ENCODE measurements at places on chromosomes 6 and 20.

DNA sequence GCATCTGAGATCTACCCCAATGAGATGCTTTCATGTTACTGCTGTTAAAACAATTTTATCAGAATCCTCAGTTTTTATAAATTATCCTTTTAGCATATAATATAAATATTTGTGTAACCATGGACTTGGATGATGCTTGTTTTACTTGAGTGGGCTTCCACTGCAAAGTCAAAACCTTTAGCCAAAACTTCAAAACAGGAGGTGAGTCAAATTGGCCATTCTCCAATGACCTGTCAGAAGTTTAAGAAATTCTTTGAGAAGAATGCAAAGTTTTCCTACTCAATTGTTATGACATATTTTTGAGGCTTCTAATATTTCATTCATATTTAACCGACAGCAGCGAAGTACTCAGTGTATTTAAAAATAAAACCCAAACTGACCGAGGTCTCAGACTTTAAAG is 507.9 kb downstream of the EYS start:
- no peak for DNase-seq

DNA sequence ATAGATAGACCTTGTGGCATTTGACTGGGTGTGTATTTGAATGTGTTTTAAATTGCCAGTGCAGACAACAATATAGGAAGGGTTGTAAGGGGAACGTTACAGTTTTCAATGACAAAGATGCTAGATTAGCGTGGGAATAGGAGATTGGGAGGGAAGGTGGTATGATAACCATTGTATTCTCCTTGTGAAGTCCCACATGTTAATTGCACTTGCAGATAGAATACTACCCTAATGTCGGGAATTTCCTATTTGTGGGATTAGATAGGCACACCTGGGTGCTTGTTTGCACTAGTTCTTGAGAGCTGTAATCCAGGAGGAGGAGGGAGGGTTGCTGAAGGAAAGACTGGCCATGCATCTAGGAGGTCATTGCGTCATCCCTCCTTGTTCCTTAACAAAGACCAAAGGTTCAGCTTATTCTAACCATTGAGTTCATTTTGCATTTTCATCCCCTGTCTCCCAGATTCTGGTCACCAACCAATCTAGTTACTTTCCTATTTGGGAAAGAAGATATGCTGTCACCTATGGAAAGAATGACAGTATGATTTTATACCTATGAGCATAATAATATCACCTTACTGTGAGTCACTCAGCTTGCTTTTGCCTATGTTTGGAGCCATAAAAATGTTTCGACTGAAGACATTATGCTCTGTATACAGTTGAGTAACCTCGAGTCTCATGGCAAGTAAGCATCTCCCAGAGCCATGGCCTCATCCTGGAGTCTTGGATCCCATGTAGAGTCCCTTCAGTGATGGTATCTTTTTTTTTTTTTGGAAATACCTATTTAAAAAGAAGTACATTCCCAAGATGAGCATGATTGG is 201.5 kb downstream of the DTNBP1 start:
- DNase-seq: no peak

DNA sequence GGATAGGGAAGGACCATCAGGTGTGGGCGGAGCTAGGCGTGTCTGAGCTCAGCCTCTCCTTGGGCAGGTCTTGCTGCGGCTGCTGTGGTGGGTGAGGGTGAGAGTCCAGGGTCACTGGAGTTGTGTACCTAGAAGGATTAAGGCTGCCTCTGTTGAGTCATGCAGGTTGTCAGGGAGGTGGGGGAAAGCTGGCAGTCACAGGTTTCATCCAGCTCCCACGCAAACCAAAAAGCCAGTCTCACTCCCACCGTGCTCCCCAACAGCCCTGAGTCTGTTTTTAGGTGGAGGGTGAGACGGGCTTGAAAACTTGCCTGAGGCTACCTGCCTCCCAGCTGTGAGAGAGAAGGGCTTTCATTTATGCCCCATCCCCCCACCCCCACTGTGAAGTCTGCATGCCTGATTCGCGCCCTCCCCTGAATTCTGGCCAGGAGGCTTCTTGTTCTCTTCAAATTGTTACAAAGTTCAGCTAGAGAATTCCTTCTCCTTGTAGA is 161.5 kb downstream of the MYLK4 start:
- DNase-seq: no peak

- no peak for DNase-seq
These were observed 129.0 kb downstream of the REV3L start for GRCh38 chr6:111353912-111354462.

DNA sequence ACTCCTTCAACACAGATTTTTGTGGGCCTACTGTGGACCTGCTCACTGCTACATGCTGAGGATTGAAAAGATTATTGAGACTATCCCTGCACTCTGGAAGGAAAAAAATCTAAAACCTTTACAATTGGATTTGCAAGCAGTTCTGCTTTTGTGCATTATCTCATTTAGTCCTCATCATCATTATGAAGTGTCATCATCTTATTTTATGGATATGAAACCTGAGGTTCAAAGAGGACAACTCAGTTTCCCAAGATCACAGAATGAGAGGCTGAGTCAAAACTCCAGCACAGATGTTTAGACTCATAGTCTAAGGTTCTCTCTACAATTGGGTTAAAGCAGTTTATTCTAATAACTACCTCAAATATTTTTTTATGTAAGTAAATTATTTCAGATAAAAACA is 160.2 kb upstream of the MARCKS start:
- no peak for DNase-seq

GRCh38 chr6:48186746-48187145 is 75.7 kb upstream of the PTCHD4 start:
- DNase-seq: no peak

DNA sequence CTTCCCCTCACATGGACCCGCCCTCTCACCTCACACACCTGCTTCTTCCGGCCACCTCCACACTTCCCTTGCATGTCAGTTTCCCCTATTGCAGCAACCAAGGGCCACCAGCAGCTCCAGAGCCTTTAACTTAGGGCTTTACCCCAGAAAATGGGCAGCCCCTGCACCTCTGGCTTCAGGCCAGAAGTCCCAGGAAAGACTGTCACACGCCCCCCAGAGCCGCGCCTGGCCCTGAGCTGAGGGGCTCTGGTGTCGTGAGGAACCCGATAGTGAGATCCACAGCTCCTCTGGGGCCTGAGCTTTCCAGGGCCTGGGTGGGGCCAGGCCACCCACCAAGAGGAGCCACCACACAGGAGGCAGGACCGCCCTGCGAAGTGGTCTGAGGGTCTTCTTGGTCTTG is 182.4 kb downstream of the DLL1 start:
- DNase-seq: no peak

DNA sequence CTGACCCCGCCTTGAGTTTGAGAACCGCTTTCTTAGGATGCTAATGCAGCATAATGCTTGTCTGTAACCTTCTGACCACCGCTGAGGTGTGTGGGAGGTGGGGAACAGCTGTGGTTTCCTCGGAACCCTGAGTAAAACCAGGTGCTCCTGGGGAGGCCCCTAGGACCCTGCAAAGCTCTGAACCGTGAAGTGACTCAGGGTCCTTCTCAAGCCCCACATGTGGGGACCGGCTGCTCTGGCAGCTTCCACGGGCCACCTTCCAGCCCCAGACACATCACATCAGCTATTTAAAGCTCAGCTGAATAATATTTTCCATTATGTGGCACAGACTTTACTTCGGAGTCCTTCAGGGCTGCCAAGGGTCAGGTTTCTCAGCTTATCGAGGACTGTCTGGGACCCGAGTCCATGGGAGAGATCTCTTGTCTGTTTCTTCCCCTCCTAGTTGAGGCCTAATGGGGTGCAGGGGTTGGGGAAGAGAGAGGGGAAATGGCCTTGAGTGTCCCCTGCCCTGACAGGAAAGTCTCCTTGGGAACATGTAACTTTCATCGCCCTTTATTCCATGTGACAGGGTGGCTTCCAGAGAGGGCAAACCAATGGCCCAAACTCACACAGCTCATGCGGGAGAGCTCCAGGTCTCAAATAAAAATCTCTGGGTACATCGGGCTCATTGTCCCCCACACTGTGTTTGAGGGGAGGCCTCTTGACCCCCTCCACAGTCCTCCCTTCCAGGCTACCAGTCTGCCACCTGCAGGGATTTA is 186.1 kb upstream of the SLC24A3 start:
- DNase-seq: no peak

DNA sequence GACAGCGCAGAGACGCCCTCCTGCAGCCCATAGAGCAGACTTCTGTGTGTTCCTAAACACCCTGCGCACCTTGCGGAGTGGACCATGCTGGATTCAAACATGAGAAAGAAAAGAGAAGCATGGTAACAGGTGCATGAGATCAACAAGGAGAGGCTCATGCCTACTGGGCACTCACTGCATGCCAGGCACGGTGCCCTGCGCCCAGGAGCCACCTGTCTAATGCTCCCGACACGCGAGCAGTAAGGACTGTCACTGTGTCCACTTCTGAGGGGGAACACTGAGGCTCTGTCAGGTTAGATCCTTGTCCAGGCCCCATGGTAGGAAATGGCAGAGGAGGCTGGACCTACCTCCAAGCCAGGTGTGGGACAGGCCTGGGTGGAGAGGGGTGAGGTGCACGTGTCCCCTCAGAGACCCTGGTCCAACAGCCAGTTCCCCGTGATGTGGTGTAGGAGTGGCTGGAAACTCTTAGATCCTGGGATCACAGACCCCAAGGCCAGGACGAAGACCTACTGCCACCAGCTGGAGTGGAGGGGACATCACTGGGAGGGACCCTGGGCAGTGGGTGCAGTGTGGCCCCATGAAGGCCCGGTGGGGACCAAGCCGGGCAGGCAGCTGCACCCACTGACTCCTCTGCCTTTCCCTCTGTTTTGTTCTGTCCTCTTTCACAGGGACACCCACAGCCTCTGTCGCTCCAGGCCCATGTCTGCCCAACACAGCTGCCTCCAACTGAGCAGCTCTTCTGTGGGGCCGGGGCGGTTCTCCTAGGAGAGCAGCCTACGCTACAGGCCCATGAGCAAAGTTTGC is 29.5 kb downstream of the ZBP1 start:
- no peak for DNase-seq

- peak; percentile 64 for DNase-seq
These were observed 12.5 kb downstream of the ITPR3 start for GRCh38 chr6:33633462-33634158.

- DNase-seq: no peak
These were observed 616.9 kb upstream of the MAN1A1 start for GRCh38 chr6:119966484-119966883.

DNA sequence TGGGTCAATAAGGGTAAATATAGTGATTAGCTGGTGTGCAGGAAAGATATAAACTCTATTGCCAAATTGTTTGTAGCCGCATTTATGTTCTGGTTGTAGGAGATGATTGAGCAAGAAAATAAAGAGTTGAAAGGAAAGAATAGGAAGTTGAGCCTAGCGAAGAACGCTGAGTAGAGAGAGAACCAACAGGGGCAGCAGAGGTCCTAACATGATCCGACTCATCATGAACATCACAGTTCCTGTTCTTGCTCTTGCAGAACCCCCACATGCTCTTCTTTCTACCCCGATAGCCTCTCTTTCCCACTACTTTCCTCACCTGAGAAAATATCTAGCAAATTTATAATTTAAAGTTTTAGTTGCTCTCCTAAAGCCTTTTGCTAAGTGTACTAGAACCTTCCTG is 9.9 kb upstream of the ID4 start:
- DNase-seq: no peak

GRCh38 chr6:132728616-132729015 is 14.8 kb upstream of the VNN1 start:
- no peak for DNase-seq

DNA sequence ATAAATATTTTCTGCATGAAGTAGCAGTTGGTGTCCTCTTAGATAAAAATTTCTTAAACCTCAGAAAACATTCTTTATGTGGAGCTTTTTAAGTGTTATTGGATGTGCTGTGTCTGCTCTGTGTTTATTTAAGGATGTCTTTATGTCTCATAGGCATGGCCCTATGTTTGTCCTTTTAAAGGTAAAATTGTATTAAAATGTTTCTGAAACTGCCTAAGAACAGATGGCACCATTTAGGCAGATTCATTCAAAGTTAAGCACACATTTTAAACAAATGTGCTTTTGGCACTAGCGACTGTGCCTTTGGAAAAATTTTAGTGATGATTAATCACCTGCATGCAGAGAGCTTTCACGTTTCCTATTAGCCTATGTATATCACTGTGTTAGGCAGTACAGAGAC is 125.2 kb downstream of the KIF6 start:
- DNase-seq: no peak
